ENCODE measurements at places on chromosomes 7 and 10.

- DNase-seq: no peak
Measured at GRCh38 chr10:44293306-44293778, 91.6 kb downstream of the CXCL12 start.

DNA sequence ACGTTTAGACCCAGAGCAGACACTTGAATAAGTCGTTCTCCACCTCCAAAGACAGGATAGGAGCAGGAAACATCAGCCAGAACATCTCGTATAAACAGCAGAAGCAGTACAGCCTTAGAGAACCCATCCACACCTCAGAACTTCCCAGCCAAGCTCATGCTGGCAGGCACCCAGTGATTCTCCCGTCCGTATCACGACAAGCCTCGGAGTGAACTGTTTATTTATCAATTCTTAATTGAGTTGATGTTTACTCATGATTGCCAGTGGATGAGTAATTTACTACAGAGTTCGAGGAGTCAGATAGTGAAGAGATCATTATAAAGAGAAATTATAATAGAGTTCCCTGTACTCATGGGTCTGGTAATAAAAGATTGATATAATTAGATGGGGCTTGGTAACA, 811.5 kb downstream of the LRMDA start:
- DNase-seq: no peak

GRCh38 chr7:130922206-130923112, 188.5 kb upstream of the KLF14 start:
- no peak for DNase-seq

GRCh38 chr10:60144099-60144498, 237.7 kb upstream of the CCDC6 start:
- no peak for DNase-seq

DNA sequence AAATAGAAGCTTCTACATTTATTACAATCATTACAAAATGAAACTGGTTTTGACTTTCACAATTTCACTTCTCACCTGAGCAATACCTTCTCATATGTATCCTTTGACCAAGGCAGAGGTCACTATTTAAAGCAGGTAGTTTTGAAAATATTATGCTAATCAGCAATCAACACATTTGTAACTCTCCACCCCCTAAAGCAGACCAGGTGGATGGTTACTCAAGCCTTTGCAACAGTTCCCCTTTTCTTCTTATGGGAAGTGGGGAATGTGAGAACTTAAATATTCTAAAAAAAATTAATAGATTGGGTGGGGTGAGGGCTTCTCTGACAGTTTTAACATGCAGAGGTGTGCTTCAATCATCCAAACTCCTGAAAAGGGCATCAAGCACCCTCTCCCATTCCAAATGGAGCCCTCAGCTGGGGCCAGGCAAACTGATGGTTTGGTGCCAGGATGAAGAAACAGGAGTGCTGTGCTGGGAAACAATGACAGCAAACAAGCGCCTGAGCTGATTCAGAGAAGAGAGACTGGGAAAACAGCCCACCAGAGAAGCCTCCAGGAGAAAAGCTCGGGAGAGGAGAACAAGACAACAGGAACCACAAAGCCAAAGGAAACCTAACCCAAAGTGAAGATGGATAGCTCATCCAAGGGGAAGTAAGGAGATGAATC, 17.1 kb downstream of the RAPGEF5 start:
- no peak for DNase-seq

GRCh38 chr7:7054252-7054830, 128.0 kb upstream of the C1GALT1 start:
- DNase-seq: no peak

DNA sequence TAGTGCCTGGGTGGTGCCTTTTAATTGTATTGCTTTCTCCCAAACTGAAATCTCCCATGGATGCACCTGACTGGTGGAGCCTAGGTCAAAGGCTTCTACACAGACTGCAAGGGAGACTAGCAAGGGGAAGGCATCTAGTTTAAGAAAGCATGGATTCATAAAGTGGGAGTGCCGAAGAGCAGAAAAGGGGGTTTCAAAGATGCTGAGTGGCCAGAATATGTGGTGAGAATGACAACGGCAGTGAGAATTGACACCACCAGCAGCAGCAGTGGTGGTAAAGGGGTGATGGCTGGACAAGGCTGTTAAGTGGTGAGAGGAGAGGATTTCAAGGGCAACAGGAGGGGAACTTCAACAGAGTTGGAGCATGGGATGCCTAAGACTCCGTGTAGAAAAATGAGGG, 36.7 kb downstream of the LSMEM1 start:
- DNase-seq: no peak

GRCh38 chr7:138382862-138383565, 77.0 kb upstream of the TRIM24 start:
- DNase-seq: no peak

- no peak for DNase-seq
Measured at GRCh38 chr7:73611017-73611555, 13.2 kb downstream of the MLXIPL start.

DNA sequence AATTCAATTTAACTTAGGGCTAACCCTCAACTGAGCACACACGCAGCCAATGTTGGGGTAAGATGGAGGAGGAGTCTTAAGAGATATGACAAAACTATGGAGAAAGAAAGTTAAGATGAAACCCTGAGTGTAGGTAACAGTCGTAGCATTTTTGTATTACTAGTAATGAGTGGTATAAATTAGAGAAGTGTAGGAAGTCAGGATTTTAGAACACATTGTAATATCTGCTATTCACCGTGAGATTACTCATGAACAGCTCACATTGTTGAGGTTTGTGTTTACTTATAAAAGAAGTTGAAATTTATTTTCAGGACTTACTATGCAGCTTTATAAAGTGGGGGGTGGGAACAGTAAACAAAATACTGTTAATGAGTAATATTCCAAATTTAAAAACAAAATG, 107.2 kb downstream of the ARHGAP21 start:
- DNase-seq: no peak

DNA sequence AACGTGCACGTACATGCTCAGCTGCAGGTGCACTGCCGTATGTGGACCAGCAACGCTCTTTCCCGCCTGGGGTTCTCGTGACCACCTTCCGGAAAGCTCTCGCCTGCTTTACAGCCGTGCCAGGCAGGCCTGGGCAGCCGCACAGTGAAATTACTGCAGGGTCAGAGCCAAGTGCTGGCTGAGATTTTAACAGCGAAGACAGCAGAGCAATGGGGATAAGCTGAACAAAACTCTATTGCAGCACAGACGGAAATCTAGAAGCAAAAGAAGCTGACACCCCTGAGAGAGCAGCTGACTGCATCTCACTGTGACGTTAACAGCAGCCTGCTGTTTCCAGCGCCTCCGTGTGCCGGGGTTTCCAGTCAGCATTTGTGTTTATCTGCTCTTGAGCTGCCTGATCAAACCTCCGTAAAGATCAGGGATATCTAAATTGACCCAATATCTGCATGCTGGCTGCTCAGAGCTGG, 179.0 kb downstream of the DIP2C start:
- no peak for DNase-seq

GRCh38 chr7:129729511-129729910, 118.0 kb downstream of the NRF1 start:
- no peak for DNase-seq

- no peak for DNase-seq
Measured at GRCh38 chr10:22702348-22702747, 12.0 kb downstream of the PIP4K2A start.

- no peak for DNase-seq
Measured at GRCh38 chr7:29588900-29589696, 25.5 kb downstream of the PRR15 start.

DNA sequence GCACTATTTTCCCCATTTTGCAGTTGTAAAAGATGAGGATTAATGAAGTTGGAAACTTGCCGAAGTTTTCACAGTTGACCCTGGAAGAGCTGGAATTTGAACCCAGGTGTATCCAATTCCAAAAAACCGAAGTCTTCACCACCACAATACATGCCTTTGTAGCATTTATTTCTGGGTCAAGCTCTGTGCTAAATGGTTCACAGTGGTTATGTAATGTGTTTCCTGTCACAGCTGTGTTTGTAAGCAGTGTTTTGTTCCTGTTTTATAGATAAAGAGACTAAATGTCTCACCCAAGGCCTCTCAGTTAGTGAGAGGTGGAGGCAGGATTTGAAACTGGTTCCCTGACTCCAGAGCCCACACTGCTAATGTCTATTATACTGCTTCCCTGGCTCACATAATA, 17.6 kb downstream of the SFTPA2 start:
- no peak for DNase-seq

DNA sequence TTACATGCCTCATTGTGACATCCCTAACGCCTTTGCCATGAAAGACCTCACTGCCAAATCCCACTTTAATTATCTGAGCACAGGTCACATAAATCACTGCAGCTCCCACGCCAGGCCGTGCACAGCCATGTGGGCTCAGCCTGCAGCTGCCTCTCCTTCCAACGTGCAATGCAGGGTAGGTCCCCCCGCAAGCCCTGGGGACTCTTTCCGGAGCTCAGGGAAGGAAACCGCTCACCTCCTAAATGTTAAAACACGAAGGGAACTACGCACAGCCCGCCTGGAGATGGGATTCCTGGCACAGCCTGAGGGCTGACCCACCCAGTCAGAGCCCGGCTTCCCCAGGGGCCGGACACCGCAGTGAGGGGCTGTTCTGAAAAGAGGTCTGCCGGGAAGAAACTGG, 128.0 kb downstream of the MAD1L1 start:
- DNase-seq: no peak

GRCh38 chr7:32762925-32763293, 128.7 kb downstream of the KBTBD2 start:
- DNase-seq: no peak

DNA sequence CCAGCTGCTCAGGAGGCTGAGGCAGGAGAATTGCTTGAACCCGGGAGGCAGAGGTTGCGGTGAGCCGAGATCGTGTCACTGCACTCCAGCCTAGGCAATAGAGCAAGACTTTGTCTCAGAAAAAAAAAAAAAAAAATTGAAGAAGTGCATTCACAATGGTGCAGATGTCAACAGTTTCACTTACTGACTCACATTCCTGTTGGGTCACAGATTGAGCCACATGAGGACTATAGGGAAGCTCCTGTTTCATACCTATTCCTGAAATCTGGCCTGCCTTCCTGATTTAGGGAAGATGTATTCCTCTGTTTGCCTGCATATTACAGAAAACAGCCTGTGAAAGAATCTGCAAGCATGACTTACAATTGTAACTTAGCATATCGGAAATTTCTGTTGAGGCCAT, 78.2 kb downstream of the AKR1C4 start:
- no peak for DNase-seq

GRCh38 chr10:111822661-111823060, 360.9 kb downstream of the GPAM start:
- no peak for DNase-seq

DNA sequence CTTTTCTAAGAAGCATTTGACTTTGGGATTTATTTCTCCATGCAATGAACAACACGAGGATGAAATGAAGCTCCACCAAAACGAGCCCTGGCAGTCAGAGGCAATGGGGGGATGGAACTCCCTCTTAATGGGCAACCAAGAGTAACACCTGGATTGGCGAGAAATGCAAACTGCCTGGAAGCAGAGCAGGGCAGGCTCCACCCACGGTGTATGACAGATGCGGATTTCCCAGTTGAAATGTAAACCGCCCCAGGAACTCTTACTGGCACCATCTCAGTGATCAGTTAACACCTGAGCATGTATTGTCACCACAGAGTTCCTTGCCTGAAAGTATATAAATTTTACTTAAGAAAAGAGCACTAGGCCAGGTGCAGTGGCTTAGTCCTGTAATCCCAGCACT, 47.3 kb upstream of the AUTS2 start:
- no peak for DNase-seq

GRCh38 chr7:88759230-88760135, at the start of gene ZNF804B:
TSS of gene ZNF804B (plus strand) at chr7:88759700. CDS start at chr7:88759977, 277 bp downstream.
- no peak for DNase-seq

GRCh38 chr7:159197066-159197975, 52.7 kb upstream of the VIPR2 start:
- no peak for DNase-seq

DNA sequence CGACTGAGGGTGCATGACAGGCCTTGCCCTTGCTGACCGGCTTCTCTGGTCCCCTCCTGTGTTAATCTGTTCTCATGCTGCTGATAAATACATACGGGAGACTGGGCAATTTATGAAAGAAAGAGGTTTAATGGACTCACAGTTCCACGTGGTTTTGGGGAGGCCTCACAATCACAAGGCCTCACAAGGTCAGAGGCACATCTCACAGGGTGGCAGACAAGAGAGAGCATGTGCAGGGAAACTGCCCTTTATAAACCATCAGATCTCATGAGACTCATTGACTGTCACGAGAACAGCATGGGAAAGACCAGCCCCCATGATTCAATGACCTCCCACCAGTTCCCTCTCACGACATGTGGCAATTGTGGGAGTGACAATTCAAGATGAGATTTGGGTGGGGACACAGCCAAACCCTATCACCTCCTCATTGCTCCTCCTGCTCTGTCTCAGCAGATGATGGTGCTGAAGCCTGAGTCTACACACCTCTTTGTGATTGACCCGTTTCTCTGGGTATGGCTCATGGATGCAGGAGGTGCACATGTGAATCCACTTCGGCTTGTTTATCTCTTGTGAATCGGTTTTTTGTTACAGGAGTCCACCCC, 547.8 kb downstream of the DNAJB6 start:
- no peak for DNase-seq

- DNase-seq: no peak
Measured at GRCh38 chr7:144398911-144399310, 4.6 kb downstream of the NOBOX start.

DNA sequence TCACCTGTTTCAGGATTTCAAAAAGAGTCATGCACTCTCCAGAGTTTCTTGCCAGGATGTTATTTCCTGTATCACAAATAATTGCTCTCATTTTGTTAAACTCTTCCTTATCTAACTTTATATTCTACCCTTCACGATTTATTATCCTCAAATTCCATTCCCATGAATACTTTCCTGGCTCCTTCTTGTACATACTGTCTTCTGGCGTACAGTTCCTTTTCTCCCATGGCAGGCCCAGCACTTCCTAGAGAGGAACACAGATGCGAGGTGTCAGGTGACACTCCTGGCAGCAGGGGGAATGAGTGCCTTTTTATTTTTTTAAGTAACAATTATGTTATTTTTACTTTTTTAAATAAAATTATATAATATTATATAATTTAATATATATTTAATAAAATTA, 411.9 kb downstream of the TFEC start:
- DNase-seq: peak; percentile 75

GRCh38 chr7:91263384-91264045, 718 bp upstream of the FZD1 start:
- DNase-seq: no peak

DNA sequence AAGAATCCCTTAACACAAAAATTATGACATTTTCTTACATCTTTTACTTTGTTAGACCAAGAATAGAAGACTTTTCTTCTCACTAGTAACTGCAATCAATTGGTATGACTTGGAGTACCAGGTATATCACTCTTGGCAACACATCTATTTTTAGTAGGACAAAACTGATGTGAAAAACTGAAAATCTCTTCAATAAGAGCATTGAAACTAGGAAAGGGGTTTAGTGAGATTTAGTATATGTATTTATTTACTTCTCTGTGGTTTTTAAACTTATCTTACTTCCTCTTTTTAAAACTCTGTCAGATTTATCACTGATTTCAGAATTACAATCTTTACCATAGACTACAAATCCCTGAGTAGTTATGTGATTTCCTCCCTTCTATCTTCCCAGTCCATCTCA, 366.2 kb downstream of the PCDH15 start:
- DNase-seq: no peak
